Activated CD8-positive, alpha-beta memory T cell treated with anti-CD3 and anti-CD28 coated beads for 1 hour (primary cell): ENCODE measurements at places on chromosomes 3 and 15.

DNA sequence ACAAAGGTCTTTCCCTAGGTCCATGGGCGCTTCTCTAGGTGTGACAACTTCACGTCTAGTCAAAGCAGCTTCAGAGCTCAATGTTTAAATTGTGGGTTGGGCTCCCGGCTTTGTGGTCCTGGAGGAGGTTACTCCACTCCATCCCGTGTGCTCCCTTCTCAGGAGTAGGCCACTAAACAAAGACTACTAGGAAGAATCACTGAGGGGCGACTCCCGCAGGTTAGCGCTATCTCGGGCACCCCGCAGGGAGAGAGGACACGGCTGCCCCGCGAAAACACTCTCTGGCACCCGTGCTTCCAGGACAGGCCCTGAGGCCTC lies 500 bp downstream of the PARP6 start:
- DNase-seq = no peak

- no peak for DNase-seq
Observed at GRCh38 chr3:38150780-38151528, 12.5 kb downstream of the MYD88 start.

- no peak for DNase-seq
Observed at GRCh38 chr15:72130272-72130671, 12.1 kb downstream of the SENP8 start.

DNA sequence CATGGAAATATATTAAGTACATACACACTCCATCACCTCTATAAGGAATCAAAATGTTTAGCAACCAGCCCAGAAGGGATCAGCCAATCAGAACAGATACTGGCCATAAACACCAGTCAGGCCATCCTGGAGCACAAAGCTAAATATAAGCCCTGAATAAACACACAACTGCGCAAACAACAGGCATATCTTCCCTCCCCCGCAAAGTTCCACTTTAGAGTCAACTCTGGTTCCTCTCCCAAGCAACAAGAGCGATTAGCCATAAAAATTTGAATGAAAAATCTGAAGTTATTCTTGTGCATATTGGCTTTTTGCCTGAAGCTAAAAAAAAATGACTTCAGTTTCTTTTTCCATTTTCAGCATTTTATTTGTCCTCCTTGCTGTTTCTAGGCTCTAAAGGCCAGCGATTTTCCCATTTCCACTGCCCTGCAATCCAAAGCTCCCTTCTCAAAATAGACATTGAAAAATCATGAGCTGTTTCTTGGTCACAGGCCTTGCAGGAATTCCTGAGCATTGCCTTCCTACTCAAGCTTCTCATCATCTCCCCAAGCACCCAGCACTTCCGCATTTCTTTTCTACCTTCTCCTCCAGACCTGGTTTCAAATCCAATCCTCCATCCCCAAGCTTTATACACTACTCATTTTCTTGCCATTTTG lies 247.9 kb downstream of the ZMAT3 start:
- DNase-seq = no peak

DNA sequence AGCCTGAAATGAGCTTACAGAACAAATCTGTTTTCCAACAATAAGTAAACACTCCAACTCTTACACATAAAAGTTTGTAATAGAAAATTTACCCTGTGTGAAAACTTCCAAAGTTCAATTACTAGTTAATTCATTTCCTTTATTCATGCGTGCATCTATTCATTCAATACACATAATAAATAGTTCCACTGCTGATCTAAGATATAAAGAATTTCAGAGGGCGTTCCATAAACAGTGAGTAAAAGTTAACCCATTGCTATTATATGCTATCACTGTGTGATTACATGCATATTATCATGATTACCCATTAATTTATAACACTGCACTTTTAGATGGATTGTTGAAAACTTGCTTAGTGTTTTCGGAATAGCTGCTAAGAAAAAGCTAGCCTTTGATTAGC lies 36.2 kb upstream of the CFAP20DC start:
- no peak for DNase-seq

- no peak for DNase-seq
Observed at GRCh38 chr15:98718426-98719136, 70.2 kb downstream of the IGF1R start.

- DNase-seq = no peak
Observed at GRCh38 chr15:90358124-90359033, 6.3 kb downstream of the ZNF774 start.

DNA sequence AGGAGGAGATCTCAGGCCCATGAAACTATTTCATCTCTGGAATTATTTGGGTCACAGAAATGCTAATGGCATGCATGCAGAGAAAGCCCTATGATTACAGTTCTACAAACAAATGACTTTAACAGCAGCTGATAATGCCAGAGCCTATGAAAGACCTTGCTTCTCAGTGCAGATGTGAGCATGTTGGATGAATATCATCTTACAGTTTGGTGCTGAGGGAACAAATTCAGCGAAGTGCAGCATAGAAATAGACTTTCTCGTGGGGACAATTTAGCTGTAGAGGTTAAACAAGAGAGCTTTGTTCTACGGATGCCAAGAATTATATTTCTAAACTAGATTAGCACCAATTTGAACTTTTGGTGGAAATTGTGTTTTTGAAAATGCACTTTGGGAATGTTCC lies 27.7 kb downstream of the PTX3 start:
- DNase-seq = no peak

DNA sequence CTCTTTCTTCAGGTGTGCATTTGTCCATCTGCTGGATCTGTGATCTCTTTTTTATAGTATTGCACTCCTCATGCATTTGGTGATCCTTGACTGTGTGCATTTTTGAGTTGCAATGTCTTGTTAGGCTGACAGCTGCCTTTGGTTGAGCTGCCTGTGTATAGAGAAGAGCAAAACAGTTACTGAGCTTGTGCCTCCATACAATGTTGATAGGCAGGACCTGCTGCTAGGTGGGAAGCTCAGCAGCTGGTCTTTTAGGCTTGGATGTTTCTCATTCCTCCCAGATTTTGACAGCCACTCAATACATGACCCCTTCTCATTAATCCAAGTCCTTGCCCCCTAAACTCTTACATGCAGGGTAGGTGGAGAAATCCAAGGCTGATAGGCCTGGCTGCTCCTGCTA lies 74.8 kb upstream of the PIAS1 start:
- no peak for DNase-seq

DNA sequence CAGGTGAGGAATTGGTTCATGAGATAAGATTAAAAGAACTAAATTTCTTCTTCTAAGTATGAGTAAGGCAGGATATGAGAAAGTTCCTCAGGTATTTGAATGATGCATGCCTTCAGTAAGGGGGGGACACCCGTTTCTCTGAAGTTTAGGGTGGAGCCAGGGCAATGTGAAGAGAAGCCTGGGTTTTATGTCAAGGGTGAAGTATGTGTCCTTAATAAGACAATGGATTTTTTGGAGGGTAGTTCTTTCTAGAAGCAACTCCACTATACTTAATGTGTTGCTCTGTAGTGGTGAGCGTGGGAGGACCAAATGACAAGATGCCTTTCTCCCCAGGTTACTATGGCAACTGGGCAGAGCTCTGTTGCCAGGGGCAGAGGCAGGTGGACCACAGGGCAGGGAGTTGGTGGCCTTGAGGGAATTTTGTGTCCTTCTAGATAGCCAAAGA lies 44.0 kb downstream of the PHLDB2 start:
- DNase-seq = no peak

- no peak for DNase-seq
Observed at GRCh38 chr15:58505581-58505980, 73.8 kb downstream of the LIPC start.

- no peak for DNase-seq
Observed at GRCh38 chr3:123068601-123069381, 2.0 kb downstream of the PDIA5 start.

GRCh38 chr3:13393427-13394360 lies 26.4 kb downstream of the NUP210 start:
- no peak for DNase-seq

DNA sequence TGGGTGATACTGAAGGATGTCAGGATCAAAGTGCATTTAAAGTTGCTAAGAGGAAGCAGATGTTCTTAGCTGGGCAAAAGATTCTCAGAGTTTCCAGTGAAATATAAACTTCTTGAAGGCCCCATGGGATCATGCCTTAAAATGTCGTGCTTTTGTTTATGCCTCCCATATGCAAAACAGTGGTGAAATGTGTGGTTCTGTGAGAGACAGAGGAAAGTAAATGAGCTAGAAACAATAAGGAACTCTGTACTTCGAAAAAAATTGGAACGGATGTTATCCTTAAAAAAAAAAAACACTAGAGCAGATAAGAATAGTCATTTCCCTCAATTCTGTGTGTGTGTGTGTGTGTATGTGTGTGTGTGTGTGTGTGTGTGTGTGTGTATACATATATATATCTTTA lies 497.0 kb upstream of the TBL1XR1 start:
- DNase-seq = no peak

DNA sequence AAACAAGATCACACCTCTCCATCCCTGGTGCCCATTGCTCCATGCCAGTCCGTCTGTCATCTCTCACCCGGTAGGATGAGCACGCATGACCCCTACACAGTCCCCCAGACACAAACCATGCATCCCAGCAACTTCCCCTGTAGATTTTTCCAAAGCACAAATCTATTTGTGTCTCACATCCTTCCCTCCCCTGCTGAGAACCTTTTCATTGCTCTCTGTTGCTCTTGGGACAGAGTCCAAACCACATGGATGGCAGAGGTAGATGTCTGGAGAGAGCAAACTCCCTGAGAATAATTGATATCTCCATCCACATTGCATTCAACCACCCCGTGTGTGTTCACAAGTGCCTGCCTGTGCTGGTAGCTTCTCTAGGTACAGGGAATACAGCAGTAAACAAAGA lies 29.9 kb upstream of the LRTM1 start:
- no peak for DNase-seq

GRCh38 chr3:98555025-98555379 lies 23.2 kb downstream of the GPR15 start:
- no peak for DNase-seq

GRCh38 chr3:62587169-62587568 lies 213.8 kb upstream of the FEZF2 start:
- no peak for DNase-seq

DNA sequence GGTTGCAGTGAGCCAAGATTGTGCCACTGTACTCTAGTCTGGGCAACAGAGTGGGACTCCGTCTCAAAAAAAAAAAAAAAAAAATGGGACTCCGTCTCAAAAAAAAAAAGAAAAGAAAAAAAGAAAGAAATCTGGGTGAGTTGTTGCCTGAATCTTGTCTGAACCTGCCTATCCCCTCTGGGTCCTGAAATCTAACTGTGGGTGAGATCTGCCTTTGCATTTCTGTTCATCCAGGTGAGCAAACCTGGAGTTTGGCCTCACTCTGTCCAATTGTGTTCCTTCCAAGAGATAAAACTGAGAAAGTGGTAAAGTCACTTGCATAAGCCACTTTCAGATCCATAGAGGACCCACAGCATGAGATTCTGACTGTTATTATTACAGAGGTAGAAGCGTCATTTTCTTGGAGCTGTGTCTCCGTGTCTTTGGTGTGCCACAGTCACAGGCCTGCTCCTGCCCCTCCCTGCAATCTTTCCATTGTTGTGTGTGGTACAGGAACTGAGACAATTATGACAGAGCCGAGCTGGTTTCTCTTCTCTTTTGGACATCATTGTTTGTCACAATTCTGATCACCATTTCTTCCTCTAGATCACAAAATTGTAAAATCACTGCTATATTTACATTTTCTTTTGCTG lies 235.9 kb downstream of the LPP start:
- no peak for DNase-seq

DNA sequence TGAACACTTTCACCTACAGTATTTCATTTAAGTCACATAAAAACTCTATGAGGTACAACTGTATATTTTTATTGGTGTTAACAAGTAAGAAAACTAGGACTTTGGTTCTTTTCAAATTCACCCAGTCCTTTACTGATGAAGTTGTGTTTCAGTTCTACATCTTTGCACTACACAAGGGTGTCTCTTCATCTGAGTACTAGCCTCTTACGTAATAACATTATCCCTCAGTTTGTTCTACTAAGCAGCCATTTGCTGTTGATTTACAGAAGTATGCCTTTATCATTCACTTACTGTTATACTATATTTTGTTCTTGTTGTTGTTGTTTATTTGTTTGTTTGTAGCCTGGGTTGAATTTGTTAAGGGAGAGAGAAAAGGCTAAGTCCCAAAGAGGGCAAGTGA lies 311.9 kb downstream of the PLOD2 start:
- no peak for DNase-seq

DNA sequence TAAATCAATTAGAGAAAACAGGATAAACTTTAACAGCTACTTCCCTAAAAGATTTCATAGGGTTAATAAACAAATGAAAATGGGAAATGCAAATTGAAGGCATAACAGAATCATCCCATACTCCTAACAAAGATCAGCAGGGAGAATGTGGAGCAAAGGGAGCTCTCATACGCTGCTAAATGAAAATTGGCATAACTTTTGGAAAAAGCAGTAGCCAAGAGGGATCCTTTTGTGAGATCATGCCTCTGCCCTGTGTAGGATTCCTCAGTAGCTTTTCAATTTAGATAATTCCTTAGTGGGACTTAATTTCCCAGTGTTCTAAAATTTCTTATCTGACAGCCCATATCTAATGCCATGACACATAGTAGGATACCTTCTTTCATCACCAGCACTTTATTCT lies 18.2 kb downstream of the NIPA2 start:
- DNase-seq = no peak

DNA sequence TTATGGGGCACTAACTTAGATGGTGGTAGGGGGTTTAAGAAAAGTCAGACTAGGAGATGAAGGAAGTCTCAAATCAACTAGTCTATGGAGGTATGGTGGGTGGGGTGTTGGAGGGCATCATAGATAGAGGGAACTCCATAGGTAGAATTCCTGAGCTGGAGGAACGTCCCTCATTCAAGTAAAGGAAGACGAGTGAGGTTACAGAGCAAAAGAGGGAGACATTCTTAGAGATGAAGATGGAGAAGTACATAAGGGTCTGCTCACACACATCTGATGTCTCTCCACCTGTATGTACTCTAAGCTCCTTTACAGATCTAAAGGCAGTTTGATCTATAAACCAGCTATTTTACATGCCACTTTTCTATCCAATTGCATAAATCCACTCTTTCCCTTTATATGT lies 1.4 kb downstream of the PLSCR1 start:
- no peak for DNase-seq

DNA sequence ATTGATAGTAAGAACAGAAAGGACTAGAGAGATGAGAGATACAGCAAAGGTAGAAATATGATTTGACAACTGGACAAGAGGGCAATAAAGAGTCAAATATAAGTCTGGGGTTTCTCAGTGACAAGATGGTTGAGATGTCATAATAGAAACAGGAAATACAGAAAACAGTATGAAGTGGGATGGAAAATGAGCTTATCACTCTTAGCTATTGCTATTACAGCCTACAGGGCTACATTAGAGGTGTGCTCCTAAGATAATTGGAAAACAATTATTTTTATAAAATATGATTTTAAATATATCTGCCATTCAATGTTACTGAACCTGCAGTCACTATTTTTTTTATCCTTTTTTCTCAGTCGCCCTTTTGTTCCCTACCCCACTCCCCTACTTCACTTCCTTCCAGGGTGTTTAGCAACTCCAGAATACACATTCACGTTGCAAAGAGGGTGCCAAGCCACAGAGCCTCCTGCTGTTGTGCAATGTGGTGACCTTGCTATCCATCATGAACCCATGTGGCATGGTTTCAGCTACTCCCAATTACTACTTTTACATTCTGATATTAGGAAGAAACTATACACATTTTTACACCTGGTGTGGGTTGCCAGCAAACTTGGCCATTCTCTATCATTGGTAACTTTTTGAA lies 6.0 kb downstream of the NRG4 start:
- no peak for DNase-seq

GRCh38 chr3:128254967-128255366 lies 101.7 kb downstream of the EEFSEC start:
- DNase-seq = no peak
